ENCODE measurements at places on chromosomes 4 and X.

GRCh38 chr4:82585690-82586435, 24.1 kb upstream of the TMEM150C start:
- DNase-seq: no peak

GRCh38 chrX:41066969-41067368, 18.3 kb upstream of the USP9X start:
- DNase-seq: no peak

DNA sequence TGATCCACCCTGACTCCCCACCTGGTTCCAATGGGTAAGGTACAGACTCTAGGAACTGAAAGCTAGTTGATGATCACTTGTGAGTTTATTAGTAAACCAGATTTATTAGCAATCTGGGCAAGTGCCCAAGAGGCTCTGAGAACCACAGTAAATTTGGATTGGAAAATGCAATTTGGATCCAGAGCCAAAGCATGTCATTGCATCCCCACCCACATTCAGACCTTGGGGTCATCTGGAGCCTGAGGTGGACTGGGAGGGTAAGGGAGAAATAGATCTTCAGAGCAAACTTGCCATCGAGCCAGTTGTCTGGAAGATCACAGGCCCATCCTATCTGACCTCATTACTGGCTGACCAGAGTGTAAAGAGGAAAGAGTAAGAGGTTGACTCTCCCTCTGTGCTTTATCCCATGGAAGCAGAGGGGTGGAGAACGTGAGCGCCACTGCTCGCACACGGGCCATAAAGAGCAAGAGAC, 78.7 kb upstream of the RASGEF1B start:
- DNase-seq: no peak

GRCh38 chr4:26858947-26859401, 1.7 kb upstream of the STIM2 start:
- no peak for DNase-seq

GRCh38 chr4:150769248-150769647, 187.3 kb downstream of the MAB21L2 start:
- no peak for DNase-seq

DNA sequence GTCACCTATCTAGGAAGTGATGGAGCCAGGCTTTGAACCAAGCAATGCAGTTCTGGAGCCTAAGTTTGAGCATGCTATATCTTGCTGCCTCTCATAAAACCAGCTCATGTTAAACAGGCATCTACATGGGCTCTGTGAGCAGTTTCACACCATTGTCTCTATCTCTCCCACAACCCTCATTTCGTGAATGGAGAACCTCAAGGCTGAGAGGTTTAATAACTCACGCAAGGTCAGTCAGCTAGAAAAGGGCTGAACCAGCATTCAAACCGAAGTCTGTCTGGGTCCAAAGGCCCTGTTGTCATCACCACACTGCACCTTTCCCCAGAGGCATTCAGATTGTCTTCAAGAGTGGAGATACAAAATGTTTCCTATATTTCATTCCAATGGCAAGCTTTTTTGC, 369.2 kb downstream of the MID1IP1 start:
- no peak for DNase-seq

GRCh38 chrX:41406201-41406600, 40.9 kb upstream of the NYX start:
- no peak for DNase-seq

GRCh38 chr4:102439236-102439614, 61.9 kb upstream of the NFKB1 start:
- no peak for DNase-seq

DNA sequence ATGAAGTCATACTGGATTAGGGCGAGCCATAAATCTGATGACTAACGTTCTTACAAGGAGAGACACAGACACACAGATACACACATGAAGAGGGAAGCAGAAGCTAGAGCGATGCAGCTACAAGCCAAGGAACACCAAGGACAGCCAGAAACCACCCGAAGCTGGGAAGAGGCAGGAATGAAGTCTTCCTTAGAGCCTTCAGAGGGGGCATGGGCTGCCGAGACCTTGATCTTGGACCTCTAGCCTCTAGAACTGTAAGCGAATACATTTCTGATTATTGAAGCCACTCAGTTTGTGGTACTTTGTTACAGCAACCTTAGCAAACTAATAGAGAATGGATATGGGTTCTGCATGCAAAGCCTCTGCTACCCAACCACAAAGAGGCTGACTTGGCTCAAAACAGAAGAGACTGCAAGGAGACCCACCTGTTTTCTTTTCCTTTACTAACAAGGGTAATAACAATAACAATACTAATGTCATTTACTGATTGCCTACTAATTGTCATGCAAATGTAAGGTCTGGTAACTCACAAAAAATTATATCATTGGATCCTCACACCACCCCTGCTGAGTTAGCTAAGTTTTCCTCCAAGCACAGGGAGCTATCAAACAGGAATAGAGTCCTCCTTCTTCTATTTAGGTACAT, 10.1 kb upstream of the LDB2 start:
- no peak for DNase-seq

DNA sequence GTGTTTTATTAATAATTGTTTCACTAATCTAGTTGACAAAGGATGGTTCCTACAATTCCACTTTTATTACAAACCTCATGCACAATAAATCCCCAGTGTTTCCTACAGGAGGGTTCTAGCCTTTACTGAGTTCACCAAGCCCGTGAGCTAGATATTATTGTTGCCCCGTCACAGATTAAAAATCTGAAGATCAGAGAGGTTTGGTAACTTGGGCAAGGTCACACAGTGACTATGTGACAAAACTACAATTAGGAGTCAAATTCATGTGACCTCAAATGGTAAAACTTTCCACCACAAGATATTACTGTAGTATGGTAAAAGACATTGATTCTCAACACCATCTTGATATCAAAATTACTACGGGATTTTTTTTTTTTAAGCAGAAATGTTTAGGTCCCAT, 124.6 kb downstream of the BTC start:
- no peak for DNase-seq

- DNase-seq: no peak
Measured at GRCh38 chr4:179027569-179027968, 1585.3 kb upstream of the AGA start.

DNA sequence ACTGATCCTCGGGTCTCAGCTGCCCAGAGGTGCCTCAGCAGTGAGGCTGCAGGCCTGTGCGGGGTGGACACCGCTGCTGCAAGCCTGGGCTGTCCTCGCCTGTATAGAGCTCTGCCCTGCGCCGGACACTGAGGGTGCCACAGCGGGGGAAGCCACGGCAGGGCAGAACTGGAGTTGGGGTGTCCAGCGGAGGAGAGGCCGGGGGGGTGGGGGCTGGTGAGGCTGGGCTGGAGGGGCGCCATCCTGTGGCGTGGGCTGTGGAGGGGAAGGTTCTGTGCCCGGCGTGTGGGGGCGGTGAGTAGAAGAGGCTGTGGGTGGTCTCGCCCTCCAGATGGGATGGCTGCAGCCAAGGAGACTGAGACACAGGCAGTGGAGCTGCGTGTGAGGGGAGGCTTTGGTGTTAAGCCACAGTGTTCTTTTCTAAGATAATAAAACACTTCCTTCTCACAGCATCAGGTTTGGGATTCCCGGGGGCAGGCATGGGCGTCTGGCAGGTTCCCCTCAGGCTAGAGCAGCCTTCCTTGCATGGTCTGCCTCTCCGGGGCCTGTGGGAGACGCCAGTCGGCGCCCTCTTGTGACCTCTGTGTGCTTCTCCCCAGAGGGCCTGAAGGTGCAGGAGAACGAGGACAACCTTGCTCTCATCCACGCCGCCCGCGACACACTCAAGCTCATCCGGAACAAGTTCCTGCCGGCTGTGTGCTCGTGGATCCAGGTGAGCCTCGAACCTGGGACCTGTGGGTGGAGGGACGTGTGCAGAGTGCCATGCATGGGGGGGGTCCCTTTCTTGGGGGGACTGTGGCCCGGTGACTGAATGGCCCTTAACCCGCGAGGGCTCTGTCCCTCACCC, 7.4 kb downstream of the UVSSA start:
- DNase-seq: no peak

DNA sequence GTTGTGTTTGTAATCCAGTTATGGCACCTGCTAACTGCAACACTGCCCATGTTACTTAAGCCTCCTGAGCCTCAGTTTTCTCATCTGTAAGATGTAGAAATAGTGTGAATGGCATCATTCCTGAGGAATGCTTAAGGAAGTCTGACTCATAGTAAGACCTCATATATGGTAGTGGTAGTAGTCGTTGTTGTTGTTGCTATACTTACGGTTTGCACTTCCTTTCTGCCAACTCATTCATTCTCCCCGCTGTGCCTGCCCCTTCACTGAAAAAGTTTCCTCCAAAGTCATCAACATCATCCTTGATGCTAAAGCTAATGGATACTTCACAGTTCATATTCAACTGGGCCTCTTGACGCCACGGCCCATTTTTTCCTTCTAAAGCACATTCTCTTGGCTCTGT, 54.2 kb upstream of the SPANXN3 start:
- DNase-seq: no peak

DNA sequence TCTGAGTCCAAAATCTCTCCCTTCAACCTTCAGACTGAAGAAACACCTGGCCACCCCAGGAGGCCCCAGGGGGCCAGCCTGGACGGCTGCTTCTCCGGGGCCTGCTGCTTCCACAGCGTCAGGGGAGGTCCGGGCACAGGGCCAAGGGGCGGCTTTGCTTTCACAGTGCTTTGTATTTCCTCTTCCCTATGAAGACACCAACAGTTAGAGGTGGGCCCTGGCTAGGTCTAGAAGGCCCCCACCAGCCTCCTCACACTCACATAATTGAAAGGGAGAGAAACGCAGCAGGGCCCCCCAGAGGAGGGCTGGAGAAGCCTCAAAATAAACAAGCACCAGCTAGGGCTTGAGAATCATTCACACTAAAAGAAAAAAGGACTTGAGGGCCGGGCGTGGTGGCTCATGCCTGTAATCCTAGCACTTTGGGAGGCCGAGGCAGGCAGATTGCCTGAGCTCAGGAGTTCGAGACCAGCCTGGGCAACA, 17.8 kb downstream of the SCD5 start:
- no peak for DNase-seq

DNA sequence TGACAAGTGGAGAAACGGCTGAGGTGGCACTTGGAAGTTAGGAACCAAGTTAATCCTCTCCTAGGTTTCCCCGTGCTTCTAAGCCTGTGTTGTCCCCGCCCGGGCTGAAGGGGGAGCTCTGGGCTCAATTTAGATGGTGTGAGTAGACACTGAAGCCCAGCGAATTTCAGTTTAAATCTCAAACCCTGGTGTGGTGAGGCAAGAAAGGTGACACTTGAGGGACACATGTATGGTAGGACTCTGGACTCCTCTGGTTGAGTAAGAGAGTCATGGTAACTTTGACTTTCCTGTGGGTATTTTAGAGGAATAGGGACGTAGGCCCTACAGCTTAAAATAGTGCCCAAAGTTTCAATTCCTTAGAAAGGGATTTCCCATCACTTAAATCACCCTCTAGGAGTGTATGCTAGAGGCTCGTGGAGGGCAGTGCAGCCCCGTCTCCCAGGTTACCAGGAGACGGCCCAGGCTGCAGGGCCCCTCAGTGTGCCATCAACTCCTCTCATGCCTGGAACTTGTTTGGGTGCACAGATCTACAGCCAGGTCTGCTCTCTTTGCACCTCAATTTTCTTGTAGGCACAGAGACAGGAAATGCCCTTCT, 24.0 kb downstream of the HAND2 start:
- no peak for DNase-seq

- DNase-seq: no peak
Measured at GRCh38 chr4:38409852-38410251, 254.1 kb upstream of the KLF3 start.

DNA sequence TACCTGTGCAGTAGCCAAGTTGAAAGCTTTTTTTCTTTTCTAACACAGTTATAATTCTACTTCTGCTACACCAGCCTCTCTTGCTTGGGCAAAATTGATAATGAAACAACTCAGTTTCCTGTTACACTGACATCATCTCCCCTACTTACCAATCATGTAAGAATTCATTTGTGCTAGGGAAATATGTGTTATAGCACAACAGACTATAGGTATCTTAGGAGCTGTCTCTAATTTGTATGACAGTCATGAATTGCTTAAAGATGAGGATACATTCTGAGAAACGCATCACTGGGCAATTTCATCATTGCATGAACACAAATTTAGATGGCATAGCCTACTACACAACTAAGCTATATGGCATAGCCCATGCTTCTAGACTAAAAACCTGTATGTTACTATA, 246.3 kb upstream of the ANKRD50 start:
- no peak for DNase-seq

GRCh38 chr4:15610855-15611254, 44.3 kb downstream of the FBXL5 start:
- no peak for DNase-seq

- no peak for DNase-seq
Measured at GRCh38 chr4:183012879-183013729, 86.0 kb upstream of the WWC2 start.

GRCh38 chrX:11434607-11435006, 141.4 kb downstream of the AMELX start:
- DNase-seq: no peak

GRCh38 chrX:41875142-41875541, 48.2 kb downstream of the CASK start:
- DNase-seq: no peak

DNA sequence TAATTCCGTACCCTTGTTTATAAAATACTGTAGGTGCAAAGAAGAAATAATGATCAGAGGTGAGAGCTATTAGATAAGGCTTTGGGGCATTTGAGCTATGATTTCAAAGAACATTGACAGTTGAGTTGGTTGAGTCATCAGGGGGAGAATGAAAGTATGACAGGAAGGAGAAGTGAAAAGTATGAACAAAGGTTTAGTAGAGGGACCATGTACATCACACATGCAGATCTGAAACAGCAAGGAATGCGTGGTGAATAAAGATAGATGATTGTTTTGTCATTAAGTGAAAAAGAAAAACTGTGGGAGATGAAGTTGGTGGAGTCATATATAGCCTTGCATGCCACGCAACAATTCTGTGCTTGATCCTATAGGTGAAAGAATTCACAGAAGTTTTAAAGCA, 163.1 kb downstream of the ARAP2 start:
- no peak for DNase-seq

DNA sequence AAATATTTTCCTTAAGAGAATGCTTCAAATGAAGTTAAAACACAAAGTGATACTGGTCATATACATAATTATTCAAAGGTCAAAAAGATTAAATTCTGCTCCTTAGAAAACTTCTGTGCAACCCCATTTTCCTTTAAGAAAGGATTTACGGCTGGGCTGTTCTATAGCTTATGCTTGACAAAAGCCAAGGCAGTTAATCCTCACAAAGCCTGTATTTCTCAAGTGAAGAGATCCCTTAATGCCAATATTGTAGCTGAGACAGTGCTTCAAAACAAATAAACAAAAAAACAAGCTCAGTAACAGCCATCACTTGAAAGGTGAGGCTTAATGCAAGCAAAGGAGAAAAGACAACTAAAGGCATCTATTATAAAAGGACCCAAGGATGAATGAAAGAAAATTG, 42.5 kb downstream of the BTC start:
- no peak for DNase-seq

DNA sequence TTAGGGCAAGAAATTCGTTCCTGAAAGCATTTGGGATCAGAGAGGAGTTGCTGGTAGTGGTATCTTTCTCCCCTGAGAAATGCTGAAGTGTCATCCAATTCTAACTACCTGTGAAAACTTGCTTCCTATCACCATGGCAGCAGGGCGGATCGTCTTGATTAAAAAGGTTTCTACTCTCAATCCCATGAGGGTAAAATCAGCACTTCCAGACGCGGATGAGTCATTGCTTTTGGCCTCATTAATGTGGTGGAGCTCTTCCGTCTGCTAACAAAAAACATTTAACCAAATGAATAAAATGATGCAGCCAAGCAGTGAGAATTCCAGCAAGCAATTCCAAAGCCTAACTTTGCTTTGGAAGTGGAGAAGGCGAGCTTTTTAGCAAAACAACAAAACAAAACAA, 325.6 kb downstream of the CAMK2D start:
- DNase-seq: no peak

Measured in activated T-helper 1 cell treated with anti-CD3 and anti-CD28 coated beads, Interleukin-12 subunit alpha, Interleukin-12 subunit beta, Interleukin-2, Interleukin-4 antibody, amounts not matched to agents 30 ng/mL and 10 ng/mL and 1 ng/mL, durations not matched to agents 14 hours and 24 hours and 36 hours (primary cell).